Epithelial cell of umbilical artery (primary cell): ENCODE measurements at places on chromosomes 3 and 15. TPM values are rescaled to one million over a fixed set of nuclear protein-coding genes. Genes with fewer than 3 reads are reported as not detected.

The FAM3D gene
- total RNA-seq = under 0.01 and 0.61 TPM in 2 replicates

The CLDN18 gene
- total RNA-seq = not detected in 2 replicates

The SLC15A2 gene
- total RNA-seq = under 0.01 TPM in 1 of 2 replicates, not detected in the other

The MUC4 gene
- total RNA-seq = under 0.01 TPM in 1 of 2 replicates, not detected in the other

The SCAPER gene
- 8.4 and 10.5 TPM in 2 replicates for total RNA-seq

The ATP8B4 gene
- total RNA-seq = under 0.01 TPM in 1 of 2 replicates, not detected in the other

The ARPIN gene
- total RNA-seq = 9.1 and 11.7 TPM in 2 replicates

The TMEM158 gene
- 2.6 and 15.8 TPM in 2 replicates for total RNA-seq

The TUSC7 gene
- total RNA-seq = under 0.01 TPM in 1 of 2 replicates, not detected in the other

The SLC12A8 gene
- total RNA-seq = 0.46 and 0.65 TPM in 2 replicates

The SLC25A20 gene
- total RNA-seq = 26.3 and 34.7 TPM in 2 replicates

The MINDY2 gene
- total RNA-seq = 6.8 and 13.7 TPM in 2 replicates

The FBXW12 gene
- total RNA-seq = not detected in 2 replicates

The ZNF385D gene
- under 0.01 TPM in 1 of 2 replicates, not detected in the other for total RNA-seq

The PRR23E gene
- not detected in 2 replicates for total RNA-seq
